ENCODE measurements at places on chromosomes 11 and 22. TPM values are rescaled to one million over a fixed set of nuclear protein-coding genes. Genes with fewer than 3 reads are reported as not detected.

GRCh38 chr11:120375076-120375475 lies 38.9 kb downstream of the ARHGEF12 start:
- DNase-seq: no peak

DNA sequence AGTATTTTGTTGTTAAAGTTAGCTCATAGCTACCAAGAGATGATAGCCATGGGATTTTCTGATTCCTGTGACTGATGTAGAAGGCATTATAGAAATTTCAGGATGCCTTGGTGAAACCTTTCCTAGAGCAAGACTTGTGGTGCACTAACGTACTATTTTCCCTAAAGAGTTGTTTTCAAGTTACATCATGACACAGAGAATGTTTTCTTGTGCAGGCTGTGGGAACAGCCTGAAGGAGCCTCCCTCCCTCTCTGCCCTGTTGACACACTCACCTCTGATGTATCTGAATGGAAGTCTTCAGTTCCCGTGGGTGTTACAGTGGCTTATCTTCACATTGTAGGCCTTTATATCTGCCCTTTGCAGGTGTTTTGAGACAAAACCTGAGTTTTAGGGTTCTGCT lies 121.6 kb downstream of the LDLRAD3 start:
- no peak for DNase-seq

GRCh38 chr11:126336138-126336541 lies 19.3 kb upstream of the ST3GAL4 start:
- DNase-seq: no peak

DNA sequence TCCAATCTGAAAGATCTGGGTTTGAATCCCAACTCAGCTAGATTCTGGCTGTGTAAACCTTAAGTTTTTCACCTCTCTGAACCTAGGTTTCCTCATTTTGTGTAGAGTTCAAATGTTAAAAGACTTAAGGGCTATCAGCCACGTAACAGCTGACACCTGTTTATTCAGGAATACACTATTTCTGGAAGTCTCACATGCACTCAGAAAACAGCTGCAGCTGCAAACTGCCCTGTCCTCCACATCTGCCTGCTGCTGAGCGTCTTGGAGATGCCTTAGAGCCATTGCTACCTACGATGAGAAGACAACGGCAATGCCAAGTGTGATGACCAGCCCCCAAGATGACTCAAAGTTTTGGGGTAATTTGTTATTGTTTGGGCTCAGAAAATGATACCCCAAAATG lies 6.7 kb upstream of the TRIM44 start:
- no peak for DNase-seq

- DNase-seq: no peak
These were observed 805.2 kb upstream of the CCDC90B start for GRCh38 chr11:84091212-84091986.

DNA sequence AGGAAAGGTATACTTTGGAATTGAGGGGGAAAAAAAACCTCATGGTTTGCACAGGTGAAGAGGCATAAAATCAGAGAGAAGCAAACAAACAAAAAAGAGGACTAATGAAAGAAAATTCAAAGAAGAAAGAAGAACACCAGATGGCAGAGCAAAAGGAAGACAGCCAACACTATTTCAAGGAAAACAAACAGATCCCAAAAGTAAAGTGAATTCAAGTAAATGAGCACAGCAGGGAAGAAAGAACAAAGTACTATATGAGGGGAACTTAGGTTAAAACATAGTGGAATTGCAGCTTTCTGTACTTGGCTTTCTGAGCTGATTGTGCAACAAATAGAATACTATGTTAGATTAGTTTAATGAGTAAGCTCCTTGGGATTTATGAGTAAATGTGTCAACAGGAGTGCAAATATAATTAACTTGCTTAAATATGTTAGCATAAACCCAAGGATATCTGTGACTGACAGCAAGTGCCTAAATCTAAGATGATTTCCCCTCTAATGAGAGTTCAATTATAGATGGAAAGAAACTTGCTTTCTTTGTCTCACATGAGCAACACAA lies 404.6 kb upstream of the CNTN5 start:
- no peak for DNase-seq

- no peak for DNase-seq
These were observed 13.8 kb upstream of the MIAT start for GRCh38 chr22:26643418-26644100.

GRCh38 chr11:31387379-31387778 lies 17.7 kb downstream of the DNAJC24 start:
- no peak for DNase-seq

DNA sequence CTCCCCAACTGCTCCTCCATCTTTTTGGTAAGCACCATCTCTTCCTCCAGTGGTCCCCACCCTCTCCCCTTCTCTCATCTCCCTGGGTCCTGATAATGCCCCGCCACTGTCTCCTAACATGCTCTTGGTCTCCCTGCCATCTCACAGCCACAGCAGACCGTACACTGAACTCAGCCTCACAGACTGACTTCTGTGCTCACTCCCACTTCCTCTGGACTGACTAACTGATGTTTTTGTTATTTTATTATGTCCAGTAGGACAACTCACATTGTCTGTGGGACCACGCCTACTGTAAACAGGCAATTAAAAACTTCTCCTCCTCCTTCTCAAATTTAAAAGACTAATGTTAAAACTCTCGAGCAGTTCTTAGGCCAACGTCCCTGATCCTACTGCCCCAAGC lies 2.6 kb upstream of the GNAZ start:
- DNase-seq: no peak

GRCh38 chr11:48142889-48143288 lies 73.7 kb upstream of the OR4B1 start:
- no peak for DNase-seq

GRCh38 chr22:18055619-18056160 lies 22.1 kb upstream of the PEX26 start:
- DNase-seq: no peak

- DNase-seq: no peak
These were observed 245.4 kb downstream of the BUD13 start for GRCh38 chr11:116527180-116527991.

DNA sequence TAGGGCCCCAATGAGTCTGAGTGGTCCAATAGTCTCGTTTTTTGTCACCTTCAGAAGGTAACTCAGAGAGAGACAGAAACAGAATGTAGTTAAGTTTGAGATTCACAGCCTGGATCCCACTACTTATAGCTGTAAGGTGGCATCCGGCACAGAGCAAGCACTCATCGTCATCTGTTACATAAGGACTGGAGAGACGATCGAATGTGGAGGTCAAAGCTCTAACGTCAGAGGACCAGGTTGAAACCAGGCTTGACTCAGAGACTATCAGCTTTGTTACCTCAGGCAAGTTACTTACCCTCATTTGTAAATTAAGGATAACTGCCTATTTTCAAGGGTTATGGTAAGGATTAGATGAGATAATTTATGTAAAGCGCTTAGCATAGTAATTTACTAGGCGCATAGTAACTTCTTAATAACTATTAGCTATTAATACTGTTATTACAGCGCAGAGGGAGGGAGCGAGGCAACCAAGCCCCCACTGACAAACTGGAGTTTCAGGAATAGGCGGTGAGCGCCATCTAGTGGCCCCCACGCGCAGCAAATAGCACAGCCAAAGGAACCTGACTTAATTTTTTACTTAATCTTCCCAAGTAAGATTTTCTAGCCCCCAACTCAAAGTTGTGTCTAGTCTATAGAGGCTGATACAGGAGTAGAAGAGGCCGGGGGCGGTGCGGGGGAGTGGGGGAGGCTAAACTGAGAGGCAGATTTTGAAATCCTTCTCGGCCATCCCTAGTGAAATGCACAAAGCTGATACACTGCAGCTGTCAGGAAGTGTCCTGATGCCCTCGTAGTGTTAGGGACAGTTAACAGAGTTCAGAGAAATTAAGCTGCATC lies 29.0 kb upstream of the API5 start:
- peak; percentile 29 for DNase-seq

PGR gene
- 2.4 TPM for total RNA-seq

OTOG gene
- total RNA-seq: not detected

VSIG2 gene
- 1.4 TPM for total RNA-seq

INPP5J gene
- 0.47 TPM for total RNA-seq

GAS2 gene
- 4.9 TPM for total RNA-seq

CCDC116 gene
- 0.46 TPM for total RNA-seq

STK33 gene
- total RNA-seq: 2.4 TPM

DDI1 gene
- not detected for total RNA-seq

PKP3 gene
- 0.09 TPM for total RNA-seq

ANO5 gene
- 3.7 TPM for total RNA-seq

All from omental fat pad (tissue), 4 donors.